ENCODE measurements at places on chromosomes 3 and 15.

DNA sequence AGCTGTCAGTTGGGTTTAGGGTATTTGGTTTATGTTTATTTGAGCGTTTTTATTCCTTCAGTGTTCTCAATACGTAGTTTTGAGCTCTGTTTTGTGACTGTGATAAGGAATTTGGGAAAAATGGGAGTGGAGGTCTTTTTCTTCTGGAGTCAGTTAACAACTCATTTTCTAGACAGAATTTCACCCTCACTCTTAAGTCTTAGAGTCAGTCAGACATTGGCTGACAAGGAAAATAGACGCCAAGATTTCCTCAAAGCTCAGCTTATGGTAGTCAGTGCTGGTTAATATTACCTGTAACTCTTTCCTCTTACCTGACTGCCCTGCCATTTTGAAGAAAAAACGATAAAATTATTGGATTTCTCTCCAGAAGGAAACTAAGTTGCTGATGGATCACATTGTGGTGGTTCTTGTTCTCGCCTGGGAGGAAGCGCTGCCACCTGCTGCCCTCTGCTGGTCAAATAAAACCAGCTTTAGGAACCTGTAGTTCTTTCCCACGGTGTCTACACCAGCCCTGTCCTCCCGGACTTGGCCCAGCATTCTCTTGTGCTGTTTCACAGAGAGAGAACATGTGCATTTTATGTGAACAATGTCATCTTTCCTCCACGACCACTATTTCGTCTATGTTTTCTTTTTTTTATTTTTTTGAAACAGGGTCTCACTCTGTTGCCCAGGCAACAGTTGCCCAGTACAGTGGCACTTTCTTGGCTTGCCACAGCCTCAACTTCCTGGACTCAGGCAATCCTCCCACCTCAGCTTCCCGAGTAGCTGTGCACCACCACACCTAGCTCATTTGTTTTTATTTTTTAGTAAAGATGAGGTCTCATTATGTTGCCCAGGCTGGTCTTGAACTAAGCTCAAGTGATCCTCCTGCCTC lies 41.4 kb upstream of the UMPS start:
- ATAC-seq: peak; percentile 86

- no peak for ATAC-seq
These were observed 404.2 kb upstream of the EPHA6 start for GRCh38 chr3:96410006-96410730.

DNA sequence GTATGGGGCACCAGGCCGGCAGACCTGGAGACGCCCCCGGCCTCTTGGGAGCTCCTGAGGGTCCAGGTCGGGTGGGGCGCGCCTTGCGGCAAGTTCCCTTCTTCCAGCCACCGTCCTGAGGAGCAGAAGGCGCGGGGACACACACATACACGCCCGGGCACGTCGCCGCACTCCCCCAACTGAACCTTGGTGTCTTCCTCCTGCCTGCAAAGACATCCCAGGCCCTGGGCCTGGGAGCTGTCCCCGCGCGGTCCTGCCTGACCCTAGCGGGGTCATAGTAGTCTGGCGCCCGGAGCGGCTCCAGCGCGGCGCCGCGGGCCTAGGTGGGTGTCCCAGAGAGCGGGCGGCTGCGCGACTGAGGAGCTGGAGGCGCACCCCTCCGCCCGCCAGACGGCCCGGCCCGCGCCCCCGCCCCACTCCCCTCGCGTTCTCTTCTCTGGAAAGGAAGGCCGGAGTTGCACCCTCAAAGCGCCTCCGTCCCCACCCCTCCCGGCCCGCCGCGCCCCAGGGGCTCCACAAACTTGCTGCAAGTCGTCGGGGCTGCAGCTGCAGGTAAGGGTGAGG lies 185.9 kb upstream of the LINGO1 start:
- ATAC-seq: no peak

- no peak for ATAC-seq
These were observed 27.2 kb downstream of the CD86 start for GRCh38 chr3:122082357-122082756.

- no peak for ATAC-seq
These were observed 64.2 kb downstream of the FAM43A start for GRCh38 chr3:194749631-194750490.

DNA sequence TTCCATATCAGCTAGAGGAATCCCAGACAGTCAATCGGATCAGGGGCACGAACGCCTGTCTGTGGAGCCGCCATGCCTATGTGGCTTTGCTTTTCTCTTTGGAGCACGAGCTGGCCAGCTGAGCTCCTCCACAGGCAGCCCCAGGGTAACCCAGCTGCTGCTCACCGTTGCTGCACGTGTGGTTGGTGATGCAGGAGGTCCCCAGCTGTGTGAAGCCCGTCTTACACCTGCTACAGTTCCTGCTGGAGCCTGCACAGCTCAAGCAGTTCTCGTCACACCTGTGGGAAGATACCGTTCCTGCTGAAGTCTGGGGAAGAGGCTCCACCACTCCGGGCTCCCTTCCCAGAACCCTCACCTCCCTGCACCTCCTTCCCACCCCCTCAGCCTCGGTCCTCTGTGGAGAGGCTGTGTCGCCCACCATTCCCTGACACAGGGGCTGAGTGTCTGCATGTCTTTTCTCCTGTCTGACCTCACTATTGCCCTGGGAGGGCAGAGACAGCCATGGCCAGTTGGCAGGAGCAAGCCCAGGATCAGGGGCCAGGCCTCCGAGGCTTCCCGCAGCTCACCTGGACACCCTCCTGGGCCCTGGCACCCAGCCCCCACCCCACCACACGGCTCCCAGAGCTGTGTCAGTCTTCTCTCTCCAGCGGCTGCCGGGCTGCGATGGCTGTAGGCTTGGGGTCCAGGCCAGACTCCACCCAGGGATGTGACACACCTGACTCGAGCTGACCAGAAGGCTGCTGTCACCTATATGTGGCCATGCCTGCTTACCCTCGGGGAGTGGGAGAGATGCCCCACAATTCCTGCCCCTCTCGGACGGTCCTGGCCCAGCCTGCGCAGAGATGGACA lies 12.2 kb upstream of the SNRPA1 start:
- no peak for ATAC-seq

- peak; percentile 98 for ATAC-seq
These were observed at the start of gene XYLB for GRCh38 chr3:38346587-38347410. Gene XYLB (plus strand): TSS chr3:38346785. CDS start chr3:38346869, 84 bp downstream.

DNA sequence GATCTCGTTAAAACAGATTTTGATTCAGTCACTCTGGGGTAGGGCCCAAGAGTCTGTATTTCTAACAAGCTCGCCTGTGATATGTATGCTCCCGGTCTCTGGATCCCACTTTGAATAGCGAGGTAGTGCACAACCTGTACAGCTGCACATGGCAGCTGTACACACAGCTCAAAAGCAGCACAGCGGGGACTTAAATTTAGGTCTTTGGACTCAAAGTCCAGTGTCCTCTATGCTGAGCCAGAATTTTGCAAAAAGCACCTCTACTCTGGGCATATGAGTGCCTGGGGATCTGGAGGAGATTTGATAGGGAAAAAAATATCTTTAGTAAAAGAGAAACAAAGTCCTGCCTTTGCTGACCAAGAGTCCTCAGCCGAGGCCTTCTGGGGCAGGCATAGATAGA lies 83.1 kb downstream of the HMG20A start:
- no peak for ATAC-seq

GRCh38 chr3:151393146-151393830 lies 8.7 kb upstream of the P2RY12 start:
- no peak for ATAC-seq

- no peak for ATAC-seq
These were observed 342.7 kb downstream of the PLCL2 start for GRCh38 chr3:17227472-17227871.

DNA sequence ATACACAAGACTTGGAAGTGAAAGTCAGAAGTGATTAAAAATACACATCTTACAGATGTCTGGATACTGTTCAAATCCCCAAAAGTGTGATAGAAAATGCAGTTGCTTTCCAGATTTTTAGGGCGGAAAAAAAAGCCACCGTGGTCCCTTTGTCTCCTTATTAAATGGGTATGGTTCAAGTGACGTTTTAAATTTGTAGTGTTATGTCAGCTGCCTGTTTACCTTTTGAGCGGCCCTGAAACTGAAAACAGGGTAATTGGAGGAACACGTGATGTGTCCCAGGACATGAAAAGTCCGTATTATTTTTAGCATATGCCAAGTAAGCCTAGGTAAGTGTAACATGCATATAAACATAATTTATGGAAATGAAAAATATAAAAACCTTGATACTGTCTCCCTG lies 109.0 kb upstream of the PDZRN3 start:
- no peak for ATAC-seq

DNA sequence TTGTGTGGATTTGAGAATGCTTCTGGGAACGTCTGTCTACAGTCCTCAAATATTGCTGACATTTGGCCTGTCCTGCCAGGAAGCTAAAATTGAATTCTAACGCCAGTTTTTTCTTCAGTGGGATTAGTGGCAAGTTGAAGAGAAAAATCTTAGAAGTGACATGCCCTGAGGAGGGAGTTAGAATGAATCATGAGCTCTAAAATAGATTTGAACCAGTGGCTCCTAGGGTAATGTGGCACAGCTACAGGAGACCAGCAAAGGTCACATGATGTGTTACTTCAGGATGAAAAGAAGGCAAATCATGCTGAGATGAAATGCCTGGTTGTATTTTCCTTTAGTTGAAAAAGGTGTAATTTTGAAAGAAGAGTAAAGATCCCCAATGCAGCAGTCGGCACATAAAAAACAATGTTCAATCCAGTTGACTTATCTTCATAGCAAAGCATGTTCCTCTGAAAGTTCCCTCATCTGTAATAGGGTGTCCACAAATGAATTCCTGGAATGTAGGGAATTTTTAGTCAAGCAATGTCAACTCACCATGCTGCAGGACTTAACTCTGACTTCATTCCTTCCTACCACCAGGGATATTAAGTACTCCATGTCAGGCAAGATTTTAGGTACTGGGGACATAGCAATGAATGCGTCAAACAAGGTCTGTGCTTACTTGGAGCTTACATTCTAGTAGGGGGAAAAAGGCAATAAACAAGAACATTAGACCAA lies 171.6 kb downstream of the CADPS start:
- ATAC-seq: no peak

DNA sequence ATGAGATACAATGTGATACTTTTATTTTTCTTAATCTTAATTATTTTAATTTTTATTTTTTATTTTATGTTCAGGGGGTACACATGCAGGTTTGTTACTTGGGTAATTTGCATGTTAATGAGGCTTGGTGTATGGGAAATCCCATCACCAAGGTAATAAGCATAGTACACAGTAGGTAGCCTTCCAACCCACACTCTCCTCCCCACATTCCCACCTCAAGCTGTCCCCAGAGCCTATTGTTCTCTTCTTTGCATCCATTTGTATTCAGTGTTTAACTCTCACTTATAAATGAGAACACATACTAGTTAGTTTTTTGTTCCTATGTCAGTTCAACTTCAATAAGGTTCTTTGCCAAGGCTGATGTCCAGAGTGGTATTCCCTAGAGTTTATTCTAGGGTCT lies 1375.4 kb downstream of the NSUN3 start:
- no peak for ATAC-seq

DNA sequence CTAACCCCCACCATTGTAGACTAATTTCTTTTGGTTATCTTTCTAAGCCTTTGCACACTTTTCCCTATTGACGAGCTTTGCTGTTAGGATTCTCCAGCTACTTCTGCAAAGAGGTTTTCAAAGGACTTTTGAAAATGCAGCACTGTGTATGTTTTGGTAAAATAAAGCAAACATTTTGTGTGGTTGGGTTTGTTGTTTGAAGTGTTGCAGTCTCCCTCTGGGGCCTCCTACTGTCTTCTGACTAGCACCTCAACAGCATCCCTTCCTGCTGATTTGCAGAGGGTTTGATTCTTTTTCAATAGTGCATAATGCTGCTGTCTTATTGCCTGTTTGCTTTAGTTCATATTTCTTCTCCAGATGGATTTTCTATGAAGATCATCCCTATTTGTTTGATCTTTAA lies 775.1 kb upstream of the CFAP20DC start:
- ATAC-seq: no peak

- ATAC-seq: no peak
These were observed 550.7 kb upstream of the DPPA4 start for GRCh38 chr3:109888026-109888425.

DNA sequence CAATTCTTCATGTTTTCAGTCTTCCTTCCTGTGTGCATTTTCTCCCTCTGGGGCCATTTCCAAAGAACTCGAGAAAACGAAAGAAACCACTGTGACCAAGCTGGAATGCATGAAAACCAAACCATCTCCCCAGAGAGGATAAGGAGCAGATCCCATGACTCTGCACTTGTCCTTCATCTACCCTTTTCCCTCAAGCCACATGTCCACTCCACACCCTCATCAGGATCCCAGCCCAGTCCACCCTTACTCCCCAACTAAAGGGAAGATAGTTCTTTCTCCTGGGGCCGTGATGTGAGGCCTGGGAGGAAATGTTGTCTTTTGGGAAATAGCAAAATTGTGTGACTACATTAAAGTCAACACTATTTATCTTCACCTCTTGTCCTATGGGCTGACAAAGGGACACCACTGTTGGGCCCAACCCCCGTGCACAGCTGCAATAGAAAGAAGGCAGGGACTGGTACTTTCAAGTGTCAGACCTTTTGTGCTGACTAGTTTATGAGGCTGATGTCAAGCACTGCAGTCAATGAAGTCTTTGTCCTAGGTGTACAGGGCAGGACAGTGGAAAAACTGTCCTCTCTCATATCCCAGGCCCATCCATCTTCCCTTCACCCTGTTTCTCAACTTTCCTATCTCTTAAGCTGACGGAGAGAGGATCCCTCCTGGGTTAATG lies 487.1 kb upstream of the NR2F2 start:
- no peak for ATAC-seq

DNA sequence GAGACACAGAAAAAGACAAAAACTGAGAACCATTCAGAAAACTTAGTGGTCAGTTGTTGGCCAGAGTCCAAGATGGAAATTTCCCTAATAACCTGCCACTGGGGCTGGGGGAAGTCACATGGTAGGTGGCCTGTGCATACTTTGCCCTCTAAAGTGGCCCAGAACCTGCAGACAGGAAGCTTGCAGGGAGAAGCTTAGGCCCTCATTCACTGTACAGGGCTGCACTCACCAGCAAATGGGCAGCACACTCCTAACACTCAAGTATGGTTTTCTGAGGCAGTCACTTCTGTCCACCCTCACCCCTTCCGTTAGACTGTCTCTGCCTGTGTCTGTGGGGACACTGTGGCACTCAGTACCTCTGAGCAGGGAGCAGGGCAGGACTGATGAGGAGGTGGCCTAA lies 14.5 kb upstream of the RNU6-1 start:
- ATAC-seq: no peak

- no peak for ATAC-seq
These were observed 10.1 kb downstream of the SEMA7A start for GRCh38 chr15:74423431-74424257.

DNA sequence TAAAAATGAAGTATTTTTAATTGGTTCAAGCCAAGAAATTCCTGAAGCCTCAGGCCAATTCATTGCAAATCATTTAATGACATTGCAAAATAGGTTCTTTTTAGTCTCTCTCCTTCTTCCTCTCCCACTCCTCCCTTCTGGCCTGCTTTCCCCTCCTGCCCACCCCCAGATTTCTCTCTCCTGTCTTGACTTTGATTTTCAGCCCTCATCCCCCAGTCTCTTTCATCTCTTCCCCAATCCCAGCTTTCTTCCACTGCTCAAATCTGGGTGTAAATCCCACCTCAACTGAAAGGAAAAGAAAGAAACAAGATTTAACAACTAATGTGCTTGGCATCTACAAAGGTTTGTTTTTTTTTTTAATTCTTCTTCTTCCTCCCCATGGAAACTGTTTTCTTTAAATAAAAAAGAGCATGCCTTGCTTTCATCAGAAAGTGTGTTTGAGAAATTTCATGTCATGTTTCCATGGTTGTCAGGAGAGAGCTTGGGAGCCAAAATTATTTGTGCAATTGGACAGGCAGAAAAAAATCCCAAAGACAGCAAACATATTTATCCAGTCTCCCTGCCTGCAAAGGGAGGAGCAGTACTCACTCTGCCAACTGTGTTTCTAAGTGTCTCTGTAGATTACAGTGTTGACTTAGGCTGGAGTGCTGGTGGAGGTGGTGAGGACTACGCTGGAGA lies 50.4 kb downstream of the BOC start:
- ATAC-seq: no peak

GRCh38 chr3:174651951-174652350 lies 207.2 kb upstream of the NAALADL2 start:
- ATAC-seq: no peak

Data from activated CD4-positive, CD25-positive, alpha-beta regulatory T cell treated with anti-CD3 and anti-CD28 coated beads, Interleukin-2, amount 50 U/mL, for 24 hours (primary cell).